Bone marrow (tissue), 2 donors: ENCODE measurements at places on chromosomes 4 and X.
A peak's percentile ranks its signal among the peaks of the same experiment; 100 is the strongest.

- DNase-seq, result no peak
Observed at GRCh38 chr4:126890383-126890782, 742.4 kb upstream of the INTU start.

GRCh38 chr4:147590249-147590920 is 26.8 kb upstream of the TMEM184C start:
- DNase-seq, result peak; percentile 8

DNA sequence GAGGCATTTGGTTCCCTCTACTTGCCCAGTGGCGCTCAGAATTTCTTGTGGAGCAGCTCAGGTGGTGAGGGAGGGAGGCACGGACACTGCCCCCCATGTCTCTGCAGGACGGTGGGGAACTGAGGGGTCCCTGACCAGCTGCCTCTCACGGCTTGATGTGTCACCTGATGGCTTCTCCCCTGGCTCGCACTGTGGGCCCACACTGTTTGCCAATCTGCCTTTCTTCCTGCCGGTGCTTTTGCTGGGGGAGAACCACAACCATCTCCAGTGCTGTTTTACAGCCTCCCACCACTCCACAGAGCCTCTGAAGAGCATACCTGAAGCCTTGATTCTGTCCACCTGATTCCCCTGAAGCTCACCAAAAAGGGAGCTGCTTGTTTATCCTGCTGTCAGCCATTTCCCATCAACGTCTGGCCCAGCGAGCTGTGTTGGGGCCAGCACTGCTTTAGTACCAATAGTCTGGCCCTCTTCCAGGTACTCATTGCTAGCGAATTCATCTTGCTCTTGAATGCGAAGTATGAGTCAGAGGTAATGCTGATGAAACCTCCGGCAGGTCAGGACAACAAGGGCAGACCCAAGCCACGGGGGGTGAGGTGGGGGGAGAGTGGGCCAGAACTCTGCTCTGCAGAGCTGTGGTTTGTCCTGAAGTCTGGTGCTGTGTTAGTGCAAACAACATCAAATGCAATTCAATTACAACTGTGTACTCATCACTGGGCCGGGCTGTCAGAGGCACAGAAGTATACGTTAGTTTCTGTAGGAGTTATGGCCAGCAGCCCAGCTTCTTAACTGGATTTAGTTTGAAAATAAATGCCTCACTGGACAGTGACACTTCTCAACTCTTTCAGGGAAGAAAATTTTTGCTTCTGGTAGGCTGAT is 208.3 kb upstream of the JADE1 start:
- no peak for DNase-seq

GRCh38 chr4:81352446-81352835 is 119.3 kb downstream of the RASGEF1B start:
- no peak for DNase-seq

GRCh38 chr4:160825644-160826338 is 1338.0 kb downstream of the FSTL5 start:
- DNase-seq, result no peak

GRCh38 chr4:77025643-77026321 is 50.0 kb downstream of the CCNI start:
- DNase-seq, result no peak

- no peak for DNase-seq
Observed at GRCh38 chr4:79652232-79652631, 244.2 kb upstream of the GK2 start.

DNA sequence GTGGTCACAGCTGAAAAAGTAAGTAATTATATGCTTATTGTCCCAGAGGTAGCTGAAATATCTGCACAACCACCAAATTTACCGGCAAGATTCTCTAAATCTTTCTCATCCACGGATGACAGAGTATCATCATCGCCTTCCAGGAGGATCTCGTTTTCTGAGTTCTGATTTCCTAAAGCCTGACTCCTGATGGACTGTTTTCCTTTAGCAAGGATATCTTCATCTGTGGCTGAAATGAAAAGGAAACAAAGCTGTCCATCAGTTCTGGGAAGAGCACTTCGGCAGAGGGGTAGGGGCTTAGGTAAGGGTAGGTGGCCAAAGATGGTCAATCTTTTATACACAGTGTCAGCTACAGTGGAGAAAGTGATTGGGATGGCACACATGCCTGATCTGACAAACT is 8.7 kb downstream of the MAB21L2 start:
- no peak for DNase-seq

DNA sequence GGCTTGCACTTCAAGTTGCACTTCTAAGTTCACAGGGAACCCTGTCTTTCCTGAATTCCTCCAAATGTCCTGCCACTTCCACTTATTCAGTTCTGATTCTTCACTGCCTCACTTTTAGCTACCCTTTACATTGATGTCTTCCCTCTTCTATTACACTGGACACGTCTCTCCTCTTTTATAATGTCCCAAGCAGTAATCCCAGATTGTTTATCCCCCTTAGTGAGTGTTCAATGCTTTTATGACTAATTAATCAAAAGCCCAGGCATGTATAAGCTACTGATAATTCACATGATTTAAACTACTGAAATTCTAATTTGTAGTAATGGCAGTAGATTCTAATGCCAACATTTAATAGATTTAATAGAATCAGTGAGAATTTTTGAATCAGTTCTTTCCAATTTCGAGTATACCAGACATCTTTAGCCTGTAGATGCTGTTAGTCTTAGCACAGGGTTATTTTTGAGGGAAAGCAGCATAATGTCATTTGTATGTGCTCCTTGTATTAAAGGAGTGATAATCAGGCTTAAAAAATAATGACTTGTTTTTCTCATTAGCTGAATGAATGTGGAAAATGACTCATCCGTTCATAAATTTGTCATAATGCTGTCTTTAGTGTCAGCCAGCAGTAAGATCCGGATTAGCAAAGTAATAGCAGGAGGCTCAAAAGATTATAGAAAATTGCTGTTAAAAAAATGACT is 703.1 kb downstream of the CENPC start:
- no peak for DNase-seq

- no peak for DNase-seq
Observed at GRCh38 chr4:81490403-81491160, 18.9 kb upstream of the RASGEF1B start.
